Vagina (tissue), 2 donors: ENCODE measurements at places on chromosomes 13 and 19.

DNA sequence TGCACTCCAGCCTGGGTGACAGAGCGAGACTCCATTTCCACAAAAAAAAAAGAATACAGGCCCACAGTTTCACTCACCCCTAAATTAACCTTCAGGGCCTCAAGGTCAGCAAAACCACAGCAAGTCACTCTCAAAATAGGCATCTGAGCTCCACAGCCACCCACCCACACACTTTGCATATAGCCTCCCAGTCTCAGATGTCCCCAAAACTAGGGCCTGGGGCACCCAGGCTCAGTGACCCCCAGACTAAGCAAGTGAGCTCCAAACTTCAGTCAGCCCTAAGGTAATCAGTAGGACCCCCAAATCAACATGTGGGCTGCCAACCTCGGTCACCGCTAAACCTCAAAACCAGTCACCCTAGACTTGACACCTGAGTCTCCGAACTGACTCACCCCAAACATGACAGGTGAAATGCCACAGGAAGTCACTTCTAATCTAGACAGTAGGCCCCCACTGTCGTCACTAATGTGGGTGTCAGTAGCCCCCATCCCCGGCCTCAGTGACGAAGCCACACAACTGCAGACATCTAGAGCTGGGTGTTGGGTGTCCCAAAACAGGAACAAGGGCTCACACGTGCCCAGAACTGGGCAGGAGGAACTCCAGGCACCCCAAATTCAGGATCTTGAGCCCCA is 13.9 kb downstream of the RABAC1 start:
- no peak for DNase-seq

DNA sequence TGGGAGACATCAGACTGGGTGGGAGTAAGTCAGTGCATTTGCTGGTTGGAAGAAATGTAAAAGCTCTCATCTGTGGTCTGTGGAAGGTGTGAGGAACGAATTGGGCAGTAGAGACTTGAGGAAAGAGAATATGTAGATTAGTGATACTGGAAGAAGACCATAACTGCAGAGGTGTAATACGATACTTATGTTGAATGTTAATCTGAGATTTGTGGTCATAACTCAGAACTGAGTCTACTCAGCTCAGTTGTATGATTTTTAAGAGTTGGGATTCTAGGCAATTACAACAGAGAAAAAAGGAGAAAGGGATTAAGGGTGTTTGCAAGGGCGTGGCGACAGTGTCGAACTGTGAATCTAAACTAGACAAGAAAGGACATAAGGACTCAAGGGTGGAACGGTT is 3.2 kb upstream of the IL17D start:
- peak; percentile 13 for DNase-seq

- no peak for DNase-seq
Observed at GRCh38 chr13:30006246-30006645, 155.8 kb upstream of the UBL3 start.

- no peak for DNase-seq
Observed at GRCh38 chr13:90105276-90105675, 1242.2 kb upstream of the MIR17HG start.

GRCh38 chr19:5336195-5336965 is 4.2 kb downstream of the PTPRS start:
- DNase-seq, result no peak

- no peak for DNase-seq
Observed at GRCh38 chr13:52421216-52421615, 15.2 kb upstream of the THSD1 start.

GRCh38 chr13:70630247-70630646 is 522.0 kb upstream of the KLHL1 start:
- DNase-seq, result no peak

DNA sequence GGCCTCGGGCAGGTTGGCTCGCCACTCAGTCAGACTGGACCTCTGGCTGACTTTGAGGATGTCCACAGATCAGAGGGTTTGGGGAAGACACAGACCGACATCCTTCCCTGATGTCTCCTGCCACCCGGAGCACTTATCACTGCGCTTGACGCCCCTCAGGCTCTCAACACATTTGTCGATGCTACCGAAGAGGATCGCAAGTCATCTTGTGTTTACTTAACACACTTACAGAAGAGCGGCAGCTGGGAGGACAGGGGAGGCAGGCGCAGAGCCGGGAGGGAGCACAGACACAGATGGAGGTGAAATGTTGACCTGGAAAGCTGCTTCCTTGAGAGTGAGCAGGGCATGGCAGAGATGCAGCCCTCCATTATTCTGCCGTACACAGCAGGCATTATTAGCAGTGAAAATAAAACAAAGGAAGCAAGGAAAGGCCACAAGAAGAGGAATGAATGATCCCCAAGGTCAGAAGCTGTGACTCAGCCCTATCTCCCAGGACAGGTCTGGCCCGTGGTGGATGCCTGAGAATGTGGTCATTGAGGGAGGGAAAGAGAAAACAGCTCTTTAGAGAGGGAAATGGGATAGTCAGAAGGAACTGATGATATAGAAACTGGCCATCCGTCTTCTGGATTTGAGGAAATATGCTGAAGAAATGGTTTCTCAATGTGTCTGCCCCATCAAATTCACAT is 549.5 kb upstream of the ARGLU1 start:
- no peak for DNase-seq

GRCh38 chr13:84080748-84081530 is 198.7 kb upstream of the SLITRK1 start:
- no peak for DNase-seq

DNA sequence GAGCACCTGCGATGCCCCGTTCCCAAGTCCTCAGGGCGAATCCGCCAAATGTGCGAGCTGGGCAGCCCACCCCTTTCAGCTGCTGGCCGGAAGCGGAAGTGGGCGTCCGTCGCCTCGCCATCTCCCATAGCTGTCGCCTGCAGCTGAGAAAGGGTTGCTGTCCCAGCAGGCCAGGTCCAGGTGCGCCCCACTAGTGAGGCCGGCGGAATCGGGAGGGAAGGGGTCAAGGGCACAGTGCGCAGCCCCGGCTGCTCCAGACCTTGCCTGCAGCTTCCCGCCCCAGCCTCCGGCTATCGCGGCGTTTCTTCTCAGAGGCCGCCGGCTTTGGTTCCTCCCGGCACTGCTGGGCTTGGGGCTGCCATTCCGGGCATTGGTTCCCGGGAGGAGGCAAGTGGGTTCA is at the start of gene ZNF177:
Gene ZNF177 (plus strand): TSS at position 109 of the 400 bp plus-strand sequence. CDS start 15,299 bp downstream, outside the sequence.
- DNase-seq, result no peak

- DNase-seq, result no peak
Observed at GRCh38 chr13:88752041-88752440, 1080.9 kb downstream of the SLITRK5 start.

- no peak for DNase-seq
Observed at GRCh38 chr13:53198017-53198416, 169.4 kb downstream of the OLFM4 start.

DNA sequence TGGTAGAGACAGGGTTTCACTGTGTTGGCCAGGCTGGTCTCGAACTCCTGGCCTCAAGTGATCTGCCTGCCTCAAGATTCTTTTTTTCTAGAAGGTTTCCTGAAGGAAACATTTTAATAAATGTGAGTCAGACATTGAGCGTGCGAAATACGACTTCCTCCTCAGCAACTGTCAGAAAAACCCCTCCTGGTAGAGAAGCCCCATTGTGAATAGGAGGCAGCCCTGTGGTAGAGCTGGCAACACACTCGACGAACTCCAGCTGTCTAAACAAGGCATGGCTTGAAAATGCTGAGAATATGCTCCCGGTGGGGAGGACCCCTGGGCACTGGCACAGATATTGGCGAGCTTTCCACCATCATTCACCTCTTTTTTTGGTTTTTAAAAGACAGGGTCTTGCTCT is 9.8 kb downstream of the ZNF333 start:
- no peak for DNase-seq

- DNase-seq, result no peak
Observed at GRCh38 chr13:98842858-98843481, 90.5 kb upstream of the SLC15A1 start.

DNA sequence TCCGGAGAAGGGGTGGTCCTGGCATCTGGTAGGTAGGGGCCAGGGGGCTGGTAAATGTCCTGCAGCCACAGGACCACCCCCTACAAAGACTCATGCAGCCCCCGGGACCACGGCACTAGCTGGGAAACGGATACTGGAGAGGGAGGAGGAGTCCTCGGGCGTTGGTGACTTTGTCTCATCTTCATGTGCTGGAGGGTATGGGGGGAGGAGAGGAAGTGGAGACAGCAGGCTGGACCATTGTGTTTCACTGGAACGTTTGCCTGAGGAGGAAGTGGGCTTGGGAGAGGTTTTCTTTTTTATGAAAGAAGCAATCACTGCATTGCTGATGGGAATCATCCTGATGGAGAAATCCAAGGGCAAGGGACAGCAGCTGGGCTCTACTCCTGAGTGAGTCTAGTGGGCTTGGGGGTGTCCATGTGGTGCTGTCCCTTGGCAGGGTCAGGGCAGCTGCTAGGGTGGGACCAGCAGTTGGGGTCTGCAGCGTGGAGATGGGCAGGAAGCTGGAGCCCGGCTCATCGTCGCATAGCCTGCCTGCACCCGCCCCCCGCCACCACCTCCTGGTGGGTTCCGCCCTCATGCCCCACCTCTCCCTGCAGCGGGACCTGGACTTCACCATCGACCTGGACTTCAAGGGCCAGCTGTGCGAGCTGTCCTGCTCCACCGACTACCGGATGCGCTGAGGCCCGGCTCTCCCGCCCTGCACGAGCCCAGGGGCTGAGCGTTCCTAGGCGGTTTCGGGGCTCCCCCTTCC is 1.7 kb upstream of the ADM5 start:
- no peak for DNase-seq

DNA sequence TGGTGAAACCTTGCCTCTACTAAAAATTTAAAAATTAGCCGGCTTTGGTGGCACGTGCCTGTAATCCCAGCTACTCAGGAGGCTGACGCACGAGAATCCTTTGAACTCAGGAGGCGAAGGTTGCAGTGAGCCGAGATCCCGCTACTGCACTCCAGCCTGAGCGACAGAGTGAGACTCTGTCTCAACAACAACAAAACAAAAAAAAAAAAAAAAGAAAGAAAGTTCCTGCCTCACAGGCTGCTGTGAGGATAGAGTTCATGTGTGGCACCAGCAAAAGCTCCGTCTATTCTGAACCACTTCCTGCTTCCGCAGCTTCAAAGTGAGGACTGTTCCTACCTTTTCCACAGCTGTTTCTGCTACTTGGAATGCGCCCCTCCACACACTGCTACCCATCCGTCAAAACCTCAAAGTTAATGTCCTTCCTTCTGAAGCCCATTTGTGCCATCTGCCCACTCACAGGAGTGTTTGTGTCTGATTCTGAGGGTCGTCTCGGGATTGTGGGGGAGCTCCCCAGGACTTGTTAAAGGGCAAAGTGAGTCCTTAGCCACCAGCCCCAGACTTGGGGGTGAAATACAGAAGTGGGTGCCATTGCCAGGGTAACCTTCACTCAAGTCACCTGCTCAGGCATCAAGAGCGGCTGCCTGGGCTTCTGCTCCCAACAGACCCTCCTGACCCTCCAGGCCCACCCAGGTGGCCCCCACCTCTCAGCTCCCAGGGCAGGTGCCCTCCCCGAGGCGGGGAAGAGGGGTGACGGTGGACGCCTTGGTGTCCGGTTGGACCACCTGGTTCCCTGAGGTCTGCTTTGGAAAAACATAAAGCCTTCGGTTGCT is 2.9 kb downstream of the MFSD12 start:
- DNase-seq, result no peak

DNA sequence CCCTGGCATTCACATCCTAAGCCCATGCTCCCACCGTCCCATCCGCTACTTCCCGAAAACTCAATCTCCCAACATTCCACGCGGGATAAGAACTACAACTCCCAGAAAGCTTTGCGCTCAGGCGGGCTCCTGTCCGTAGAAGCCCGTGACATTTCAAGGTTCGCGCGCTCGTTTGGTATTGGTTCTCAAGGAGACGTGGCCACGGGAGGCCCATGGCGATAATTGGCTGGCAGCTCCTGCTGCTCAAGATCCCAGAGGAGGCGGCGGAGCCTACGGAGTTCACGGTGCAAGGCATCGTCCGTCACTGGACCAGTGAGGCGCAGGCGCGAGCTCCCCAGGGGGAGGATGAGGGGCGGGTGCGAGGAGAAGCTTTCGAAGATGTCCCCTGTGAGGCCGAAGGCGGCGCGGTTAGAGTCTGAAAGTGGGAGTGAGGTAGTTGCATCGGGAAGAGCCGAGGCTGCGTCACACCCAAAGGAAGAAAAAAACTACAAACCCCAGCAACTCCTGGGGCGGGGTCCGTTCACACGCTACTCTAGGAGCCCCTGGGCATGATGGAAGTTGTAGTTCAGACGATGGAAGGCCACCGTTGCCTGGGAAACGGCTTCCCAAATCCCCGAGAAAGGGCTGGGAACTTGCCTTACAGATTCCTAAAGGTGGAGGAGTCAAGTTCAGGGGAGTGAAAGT is 1.2 kb upstream of the MAMSTR start:
- DNase-seq, result no peak

GRCh38 chr13:33454844-33455705 is 169.5 kb upstream of the STARD13 start:
- no peak for DNase-seq

DNA sequence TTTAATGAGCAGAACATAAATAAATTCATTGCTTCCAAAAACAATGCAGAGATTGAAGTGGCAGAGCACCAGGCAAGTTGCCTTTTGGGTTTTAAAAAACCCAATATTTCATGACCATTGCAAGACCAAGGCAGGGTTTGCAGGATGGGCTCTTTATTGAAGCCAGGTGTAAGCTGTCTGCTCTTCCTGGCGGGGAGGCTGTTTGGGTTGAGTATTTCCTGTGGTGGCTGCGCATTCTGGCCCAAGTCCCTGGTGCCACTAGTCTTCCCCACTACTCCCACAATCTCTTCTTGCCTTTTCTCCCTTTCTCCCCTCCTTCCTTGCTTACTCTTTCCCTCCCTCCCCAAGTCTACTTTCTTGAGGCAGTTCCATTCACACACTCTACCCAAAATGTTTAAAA is 116.4 kb downstream of the AKAP11 start:
- no peak for DNase-seq

DNA sequence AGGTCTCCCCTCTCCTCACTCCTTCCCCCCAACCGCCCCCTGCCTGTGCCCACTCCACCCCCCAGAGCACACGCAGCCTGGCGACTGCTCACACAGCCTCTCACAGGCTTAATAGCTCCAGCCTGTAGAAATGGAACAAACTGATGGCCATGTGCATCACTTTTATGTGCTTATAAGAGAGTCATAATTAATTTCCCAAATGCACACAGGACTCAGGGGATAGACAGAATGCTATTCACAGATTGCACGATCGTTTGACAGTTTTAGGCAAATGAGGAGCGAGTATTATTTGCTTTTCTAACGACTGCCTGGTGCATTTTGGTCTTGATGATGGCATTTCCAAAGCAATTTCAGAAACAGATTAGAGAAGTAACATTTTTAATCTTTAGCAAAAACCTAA is 97.7 kb upstream of the VSTM2B start:
- DNase-seq, result no peak
